HT-29 (cell line): ENCODE measurements at places on chromosomes 3 and 15. TPM values are rescaled to one million over a fixed set of nuclear protein-coding genes. Genes with fewer than 3 reads are reported as not detected.

SOX14 gene
- not detected in 2 replicates for total RNA-seq

CHRM5 gene
- total RNA-seq, result not detected in 2 replicates

MYO9A gene
- 7.2 and 11.4 TPM in 2 replicates for total RNA-seq

FAM43A gene
- total RNA-seq, result 0.33 and 0.57 TPM in 2 replicates

- peak; percentile 88 for DNase-seq
These were observed 10.6 kb upstream of the OXSR1 start for GRCh38 chr3:38154625-38155255.

DNA sequence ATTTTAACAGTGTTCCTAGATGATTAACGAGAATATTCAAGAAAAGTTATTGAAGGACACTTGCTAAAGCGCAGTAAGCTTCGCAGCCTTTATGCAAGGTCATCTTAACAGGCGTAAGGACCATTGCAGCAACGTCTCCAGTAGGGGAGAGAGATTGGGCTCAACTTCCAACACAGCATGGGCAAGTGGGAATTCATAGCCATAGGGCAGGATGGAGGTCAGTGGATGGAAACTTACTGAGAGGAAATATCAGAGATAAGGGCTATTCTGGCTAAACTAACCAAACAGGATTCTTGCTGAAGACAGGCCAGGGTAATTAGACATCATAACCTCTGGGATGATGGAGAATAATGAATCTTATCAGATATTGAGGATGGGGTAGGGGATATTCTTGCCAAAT lies 82.8 kb downstream of the DHX36 start:
- DNase-seq, result no peak
